Testis (tissue), 5 donors: ENCODE measurements at places on chromosomes 11 and 22.
A peak's percentile ranks its signal among the peaks of the same experiment; 100 is the strongest.

DNA sequence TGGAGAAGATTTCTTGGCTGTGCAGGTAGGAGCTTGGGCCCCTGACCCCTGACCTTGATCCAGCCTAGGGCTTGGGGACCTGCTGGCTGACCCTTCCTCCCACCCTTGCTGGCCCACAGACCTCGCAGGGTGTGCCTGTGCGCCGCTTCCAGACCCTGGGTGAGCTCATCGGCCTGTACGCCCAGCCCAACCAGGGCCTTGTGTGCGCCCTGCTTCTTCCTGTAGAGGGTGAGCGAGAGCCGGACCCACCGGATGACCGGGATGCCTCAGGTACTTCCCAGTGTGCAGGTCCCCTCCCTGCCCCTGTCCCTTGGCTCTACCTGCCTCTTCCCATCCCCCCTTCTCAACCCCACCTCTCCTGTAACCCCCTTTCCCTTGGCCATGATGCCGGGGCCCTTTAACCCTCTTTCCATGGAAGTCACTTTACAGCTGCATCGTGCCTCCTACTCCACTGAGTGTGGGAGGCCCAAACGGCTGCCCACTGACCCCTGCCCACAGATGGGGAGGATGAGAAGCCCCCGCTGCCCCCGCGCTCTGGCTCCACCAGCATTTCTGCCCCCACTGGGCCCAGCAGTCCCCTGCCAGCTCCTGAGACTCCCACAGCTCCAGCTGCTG lies 3.8 kb downstream of the INPPL1 start:
- peak; percentile 13 for DNase-seq

- no peak for DNase-seq
Observed at GRCh38 chr11:28491431-28491830, 383.2 kb downstream of the METTL15 start.

DNA sequence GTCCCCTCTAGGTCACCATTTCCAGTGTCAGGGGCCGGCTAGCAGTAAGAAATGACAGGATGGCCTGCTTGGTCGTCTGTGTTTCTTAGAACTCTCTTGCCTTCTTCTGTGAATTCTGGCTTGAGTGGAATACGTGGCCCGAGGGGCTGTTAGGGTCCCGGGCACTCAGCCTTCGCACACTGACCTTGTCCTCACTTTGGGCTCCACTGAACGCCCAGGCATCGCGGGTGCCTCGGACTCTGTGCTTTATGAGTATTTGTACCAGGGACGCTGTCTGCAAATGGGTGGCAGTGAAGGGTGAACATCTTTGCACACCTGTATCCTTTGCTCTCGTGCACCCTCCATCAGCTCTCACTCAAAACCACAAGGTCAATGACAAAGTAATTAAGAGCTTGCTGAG lies 123.4 kb upstream of the ANO1 start:
- no peak for DNase-seq

GRCh38 chr11:1071571-1072115 lies 3.0 kb upstream of the MUC2 start:
- no peak for DNase-seq
